ENCODE measurements at places on chromosomes 3 and 15. TPM values are rescaled to one million over a fixed set of nuclear protein-coding genes. Genes with fewer than 3 reads are reported as not detected.

GRCh38 chr3:146142757-146143156 lies 18.2 kb downstream of the PLOD2 start:
- H3K27ac ChIP-seq = peak overlapping the region; percentile 53
- peaks cover 20% of the 10 kb centered on the region for H3K4me1 ChIP-seq
- no peak overlapping the region for H3K4me3 ChIP-seq
- no peaks in the 10 kb centered on the region for H3K27me3 ChIP-seq
- no peak for DNase-seq

- no peaks in the 10 kb centered on the region for H3K4me1 ChIP-seq
- no peak overlapping the region for H3K4me3 ChIP-seq
- no peaks in the 10 kb centered on the region for H3K36me3 ChIP-seq
- no peak for DNase-seq
- peak overlapping the region; percentile 43 for H3K27ac ChIP-seq
These were observed 119.2 kb upstream of the ASB14 start for GRCh38 chr3:57411715-57412114.

- no peak overlapping the region for H3K4me3 ChIP-seq
- DNase-seq = no peak
- H3K4me1 ChIP-seq = no peaks in the 10 kb centered on the region
These were observed 202.0 kb downstream of the GHSR start for GRCh38 chr3:172246107-172246844.

- no peak overlapping the region for H3K4me3 ChIP-seq
- H3K27ac ChIP-seq = no peak overlapping the region
- peaks cover 4% of the 10 kb centered on the region for H3K27me3 ChIP-seq
- DNase-seq = no peak
- no peaks in the 10 kb centered on the region for H3K4me1 ChIP-seq
- H3K36me3 ChIP-seq = no peaks in the 10 kb centered on the region
These were observed 156.7 kb downstream of the CACNA2D3 start for GRCh38 chr3:54279005-54279583.

DNA sequence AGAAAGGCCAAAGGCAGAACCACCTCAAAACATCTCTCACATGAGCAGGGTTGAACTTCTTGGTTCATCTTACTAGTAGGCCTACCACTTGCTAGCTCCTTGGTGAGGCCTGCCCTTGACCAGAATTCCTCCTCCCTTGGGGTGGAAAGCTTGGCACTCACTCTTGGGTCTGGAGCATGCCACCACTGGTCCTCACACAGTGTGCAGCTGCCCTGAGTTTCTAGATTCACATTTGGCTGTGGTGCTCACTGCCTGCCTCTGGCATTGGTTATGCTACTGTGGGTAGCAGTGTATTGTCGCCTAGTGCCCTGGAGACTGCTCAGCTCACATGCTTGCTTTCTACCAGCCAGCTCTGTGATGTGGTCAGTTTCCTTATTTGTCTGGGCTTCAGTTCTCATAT lies 23.7 kb downstream of the OXNAD1 start:
- no peaks in the 10 kb centered on the region for H3K4me1 ChIP-seq
- no peak for DNase-seq
- H3K27me3 ChIP-seq = no peaks in the 10 kb centered on the region
- H3K27ac ChIP-seq = peak overlapping the region; percentile 18
- H3K4me3 ChIP-seq = no peak overlapping the region

GRCh38 chr3:28824316-28824715 lies 456.6 kb upstream of the RBMS3 start:
- H3K4me1 ChIP-seq = no peaks in the 10 kb centered on the region
- no peak overlapping the region for H3K4me3 ChIP-seq

DNA sequence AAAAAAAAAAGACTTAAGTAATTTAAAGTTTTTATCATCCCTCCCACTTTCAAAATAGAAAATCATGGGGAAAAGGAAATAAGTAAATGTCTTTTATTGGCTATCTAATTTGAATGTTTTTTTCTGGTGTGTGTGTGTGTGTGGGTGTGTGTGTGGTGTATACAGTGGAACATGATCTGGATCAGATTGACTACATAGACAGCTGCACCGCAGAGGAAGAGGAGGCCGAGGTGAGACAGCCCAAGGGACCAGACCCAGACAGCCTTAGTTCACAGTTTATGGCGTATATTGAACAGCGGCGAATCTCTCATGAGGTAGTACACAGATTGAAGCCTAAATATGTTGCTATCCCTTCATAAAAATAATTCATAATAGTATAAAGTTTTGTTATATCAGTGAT lies 44.5 kb downstream of the LRCH3 start:
- H3K36me3 ChIP-seq = no peaks in the 10 kb centered on the region
- no peaks in the 10 kb centered on the region for H3K27me3 ChIP-seq
- H3K4me1 ChIP-seq = no peaks in the 10 kb centered on the region
- no peak overlapping the region for H3K4me3 ChIP-seq

- H3K27ac ChIP-seq = peak overlapping the region; percentile 38
- H3K4me3 ChIP-seq = no peak overlapping the region
- H3K27me3 ChIP-seq = no peaks in the 10 kb centered on the region
- DNase-seq = no peak
- no peaks in the 10 kb centered on the region for H3K36me3 ChIP-seq
- H3K4me1 ChIP-seq = no peaks in the 10 kb centered on the region
These were observed 485.5 kb upstream of the THBS1 start for GRCh38 chr15:39095218-39095879.

DNA sequence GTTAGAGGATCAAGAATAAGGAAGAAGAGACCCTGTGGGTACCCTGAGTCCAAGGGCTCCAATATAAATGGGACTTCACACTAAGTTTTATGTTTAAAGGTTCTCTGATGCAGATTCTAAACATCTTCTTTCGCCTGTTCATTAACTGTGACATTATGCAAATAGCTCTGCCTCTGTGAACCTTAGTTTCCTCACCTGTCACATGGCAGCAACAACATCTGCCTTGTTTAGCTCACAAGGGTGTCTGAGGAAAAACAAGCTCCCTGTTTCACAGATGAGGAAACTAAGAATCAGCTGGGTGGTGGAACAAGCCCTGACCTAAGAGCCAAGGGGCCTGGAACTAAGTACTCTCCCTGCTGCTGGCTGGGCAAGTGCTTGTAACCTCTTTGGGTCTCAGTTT lies 40.8 kb downstream of the GOLGA6L1 start:
- no peak overlapping the region for H3K27ac ChIP-seq
- no peaks in the 10 kb centered on the region for H3K36me3 ChIP-seq
- DNase-seq = no peak
- no peaks in the 10 kb centered on the region for H3K4me1 ChIP-seq

DNA sequence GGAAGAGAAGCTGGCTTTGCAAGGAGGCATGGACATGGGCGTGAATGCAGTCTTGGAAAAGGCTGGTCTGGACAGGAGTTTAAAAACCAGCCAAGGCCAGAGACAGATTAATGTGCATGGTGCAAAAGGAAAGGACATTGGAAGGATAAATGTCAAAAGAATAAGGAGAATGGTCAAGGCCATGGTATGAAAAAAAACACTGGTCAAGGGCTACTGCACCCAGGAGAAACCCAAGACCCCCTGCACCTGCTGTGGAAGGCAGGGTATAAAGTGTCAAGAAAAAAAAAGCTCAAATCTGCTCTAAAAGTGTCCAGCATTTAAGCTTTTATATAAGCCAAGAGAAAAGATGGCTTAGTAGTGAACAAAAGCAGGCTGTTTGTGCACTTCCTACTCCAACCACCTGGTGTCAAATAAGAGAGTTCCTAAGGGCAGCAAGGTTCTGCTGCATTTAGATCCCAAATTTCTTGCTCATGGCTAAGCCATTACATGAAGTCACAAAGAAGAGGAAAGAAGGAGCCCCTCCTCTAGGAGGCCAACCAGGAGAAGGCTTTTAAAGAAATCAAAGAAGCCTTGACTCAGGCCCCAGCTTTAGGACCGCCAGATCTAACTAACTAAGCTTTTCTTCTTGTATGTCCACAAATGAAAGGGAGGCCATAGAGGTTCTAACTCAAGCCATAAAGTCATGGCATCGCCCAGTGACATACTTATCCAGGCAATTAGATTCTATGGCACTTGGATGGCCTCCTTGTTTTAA lies 16.9 kb downstream of the CCR4 start:
- DNase-seq = no peak
- H3K36me3 ChIP-seq = no peaks in the 10 kb centered on the region
- H3K27me3 ChIP-seq = no peaks in the 10 kb centered on the region
- no peak overlapping the region for H3K27ac ChIP-seq

- H3K36me3 ChIP-seq = no peaks in the 10 kb centered on the region
- peak overlapping the region; percentile 88 for H3K27ac ChIP-seq
- H3K27me3 ChIP-seq = peaks cover 7% of the 10 kb centered on the region
- peak overlapping the region; percentile 93 for H3K4me3 ChIP-seq
- H3K4me1 ChIP-seq = peaks cover 7% of the 10 kb centered on the region
- DNase-seq = peak; percentile 38
These were observed 736 bp downstream of the ARHGEF26 start for GRCh38 chr3:154121701-154122551.

DNA sequence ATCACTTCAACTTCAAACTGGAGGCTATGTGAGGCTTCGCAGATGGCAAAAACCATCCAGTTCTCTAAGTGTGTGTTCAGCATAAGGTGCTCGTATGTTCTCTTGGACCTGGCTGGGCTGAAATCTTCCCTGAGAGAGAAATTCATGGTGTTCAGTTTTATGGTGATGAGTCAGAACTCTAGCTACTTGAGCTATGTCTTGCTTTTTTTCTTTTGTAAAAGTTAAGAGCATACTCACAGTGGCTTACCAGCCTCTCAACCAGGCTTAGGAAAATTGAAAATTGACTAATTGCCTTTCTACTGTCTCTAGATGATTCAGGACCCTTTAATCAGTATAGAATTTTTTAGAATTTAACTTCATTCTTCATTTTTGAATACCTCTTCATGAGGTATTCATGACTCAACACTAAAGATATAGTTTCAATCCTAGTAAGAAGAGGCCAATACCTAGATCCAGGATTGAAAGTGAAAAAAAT lies 617.5 kb downstream of the TBL1XR1 start:
- no peaks in the 10 kb centered on the region for H3K36me3 ChIP-seq
- H3K27ac ChIP-seq = no peak overlapping the region
- H3K4me3 ChIP-seq = no peak overlapping the region
- no peaks in the 10 kb centered on the region for H3K4me1 ChIP-seq
- H3K27me3 ChIP-seq = no peaks in the 10 kb centered on the region

DNA sequence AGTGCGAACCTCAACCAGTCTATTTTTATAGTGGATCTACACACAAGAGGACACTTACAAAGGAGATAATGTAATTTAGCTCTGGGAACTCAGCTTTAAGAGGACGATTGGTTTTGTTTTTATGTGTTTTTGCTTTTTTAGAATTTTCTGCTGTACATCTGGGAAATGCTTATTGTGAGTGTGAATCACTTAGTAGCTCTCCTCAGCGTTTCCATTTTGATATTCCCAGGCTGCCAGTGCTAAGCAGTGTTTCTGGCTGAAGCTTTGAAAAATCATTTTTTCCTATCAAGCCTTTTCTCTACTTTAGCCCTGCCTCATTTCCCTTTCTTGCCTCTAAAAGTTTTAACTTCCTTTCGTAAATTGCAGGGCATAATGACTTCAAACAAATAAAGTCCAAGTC lies 117.9 kb downstream of the RBMS3 start:
- no peaks in the 10 kb centered on the region for H3K36me3 ChIP-seq
- H3K4me3 ChIP-seq = no peak overlapping the region
- no peak overlapping the region for H3K27ac ChIP-seq
- H3K27me3 ChIP-seq = no peaks in the 10 kb centered on the region

DNA sequence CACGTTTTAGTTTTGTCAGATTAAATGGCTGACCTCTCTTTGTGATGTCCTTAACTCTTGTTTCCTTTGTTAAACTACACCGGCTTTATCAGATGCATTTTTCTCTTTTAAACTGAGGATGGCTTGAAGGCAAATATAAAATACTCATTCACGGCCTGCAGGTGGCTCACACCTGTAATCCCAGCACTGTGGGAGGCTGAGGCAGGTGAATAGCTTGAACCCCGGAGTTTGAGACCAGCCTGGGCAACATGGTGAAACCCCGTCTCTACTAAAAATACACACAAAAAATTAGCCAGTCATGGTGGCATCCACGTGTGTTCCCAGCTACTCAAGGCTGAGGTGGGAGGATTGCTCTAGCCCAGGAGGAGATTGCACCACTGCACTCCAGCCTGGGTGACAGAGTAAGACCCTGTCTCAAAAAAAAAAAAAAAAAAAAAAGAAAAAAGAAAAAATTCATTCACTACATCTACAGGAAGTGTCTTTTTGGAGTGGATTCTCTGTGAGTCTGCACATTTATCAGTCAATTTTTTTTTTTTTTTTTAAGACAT lies 34.7 kb upstream of the SACM1L start:
- H3K4me1 ChIP-seq = peaks cover 12% of the 10 kb centered on the region
- no peak for DNase-seq
- no peaks in the 10 kb centered on the region for H3K27me3 ChIP-seq
- H3K36me3 ChIP-seq = no peaks in the 10 kb centered on the region
- H3K27ac ChIP-seq = peak overlapping the region; percentile 53
- no peak overlapping the region for H3K4me3 ChIP-seq

DNA sequence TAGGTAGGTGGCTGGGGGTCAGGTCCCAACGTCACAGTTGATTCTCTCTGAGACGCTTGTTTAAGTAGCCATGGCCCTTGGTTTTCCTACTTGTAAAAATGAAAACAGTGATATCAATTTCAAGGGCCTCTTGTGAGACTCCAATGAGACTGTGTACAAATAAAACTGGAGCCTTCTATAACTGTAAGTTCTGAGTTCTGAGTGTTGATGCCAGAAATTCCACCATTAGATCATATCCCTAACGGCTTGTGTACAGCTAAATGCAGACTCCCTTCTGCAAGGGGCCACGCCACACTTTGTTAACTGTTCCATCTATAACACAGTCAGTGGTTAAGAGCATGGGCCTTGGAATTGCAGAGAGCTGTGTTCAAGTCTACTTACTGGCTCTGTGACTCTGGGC lies 267.3 kb downstream of the TLE3 start:
- no peaks in the 10 kb centered on the region for H3K27me3 ChIP-seq
- H3K4me1 ChIP-seq = no peaks in the 10 kb centered on the region
- no peaks in the 10 kb centered on the region for H3K36me3 ChIP-seq
- DNase-seq = no peak
- no peak overlapping the region for H3K27ac ChIP-seq
- no peak overlapping the region for H3K4me3 ChIP-seq

GRCh38 chr15:69706353-69707097 lies 253.9 kb downstream of the RPLP1 start:
- H3K36me3 ChIP-seq = no peaks in the 10 kb centered on the region
- no peaks in the 10 kb centered on the region for H3K4me1 ChIP-seq
- no peak overlapping the region for H3K4me3 ChIP-seq
- H3K27ac ChIP-seq = no peak overlapping the region
- no peak for DNase-seq

DNA sequence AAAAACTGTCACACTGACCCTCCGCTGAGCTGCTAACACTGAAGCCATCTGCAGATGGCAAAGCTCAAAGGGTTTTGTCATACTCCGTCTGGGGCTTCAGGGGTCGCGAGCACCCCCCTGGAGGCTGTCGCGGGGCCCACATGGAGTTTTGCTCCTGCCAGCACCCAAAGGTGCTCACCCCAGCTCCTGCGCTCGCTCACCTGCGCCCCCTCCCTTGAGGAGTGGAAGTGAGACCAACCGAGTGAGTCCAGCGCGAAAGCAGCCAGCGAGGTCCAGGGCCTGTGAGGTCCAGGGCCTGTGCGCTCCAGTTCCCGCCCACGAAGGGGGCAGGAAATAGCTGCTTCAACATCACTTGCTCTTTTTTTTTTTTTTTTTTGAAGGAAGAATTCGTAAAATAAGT lies 208.5 kb downstream of the ROBO2 start:
- H3K4me1 ChIP-seq = no peaks in the 10 kb centered on the region
- no peak for DNase-seq
- H3K27ac ChIP-seq = no peak overlapping the region
- no peaks in the 10 kb centered on the region for H3K27me3 ChIP-seq

Gene GOLGA6B
- total RNA-seq = not detected

Gene FBLN2
- 26.6 TPM for total RNA-seq

Gene RLBP1
- total RNA-seq = not detected

Gene RBP2
- total RNA-seq = not detected

Gene GDPGP1
- total RNA-seq = 28.8 TPM

Gene MEX3B
- not detected for total RNA-seq

Gene ATRIP
- total RNA-seq = 4.4 TPM

Gene GPR176
- total RNA-seq = not detected

Gene SLC22A14
- 0.48 TPM for total RNA-seq

Gene SLC51B
- 3.4 TPM for total RNA-seq

Gene FNDC3B
- 28.5 TPM for total RNA-seq

Gene HESX1
- 0.82 TPM for total RNA-seq

All from transverse colon (tissue), 4 donors.